ENCODE measurements at places on chromosomes 6 and 20.

DNA sequence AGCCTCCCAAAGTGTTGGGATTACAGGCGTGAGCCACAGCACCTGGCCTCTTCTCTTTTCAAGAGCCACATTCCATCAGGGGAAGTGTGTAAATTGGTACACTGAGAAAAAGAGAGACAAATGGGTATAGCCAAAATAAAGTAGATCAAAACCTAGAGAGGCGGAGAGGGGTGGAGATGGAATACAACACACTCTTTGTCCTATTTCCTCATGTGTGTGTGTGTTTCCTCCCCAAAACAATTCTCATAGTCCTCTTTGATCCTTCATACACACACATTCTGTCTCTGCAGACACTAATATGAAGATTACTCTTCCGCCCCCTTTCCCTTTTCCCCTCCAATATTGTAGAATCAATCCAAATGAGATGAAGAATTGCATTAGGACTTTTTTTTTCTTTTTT, 16.0 kb downstream of the PXT1 start:
- DNase-seq: no peak

DNA sequence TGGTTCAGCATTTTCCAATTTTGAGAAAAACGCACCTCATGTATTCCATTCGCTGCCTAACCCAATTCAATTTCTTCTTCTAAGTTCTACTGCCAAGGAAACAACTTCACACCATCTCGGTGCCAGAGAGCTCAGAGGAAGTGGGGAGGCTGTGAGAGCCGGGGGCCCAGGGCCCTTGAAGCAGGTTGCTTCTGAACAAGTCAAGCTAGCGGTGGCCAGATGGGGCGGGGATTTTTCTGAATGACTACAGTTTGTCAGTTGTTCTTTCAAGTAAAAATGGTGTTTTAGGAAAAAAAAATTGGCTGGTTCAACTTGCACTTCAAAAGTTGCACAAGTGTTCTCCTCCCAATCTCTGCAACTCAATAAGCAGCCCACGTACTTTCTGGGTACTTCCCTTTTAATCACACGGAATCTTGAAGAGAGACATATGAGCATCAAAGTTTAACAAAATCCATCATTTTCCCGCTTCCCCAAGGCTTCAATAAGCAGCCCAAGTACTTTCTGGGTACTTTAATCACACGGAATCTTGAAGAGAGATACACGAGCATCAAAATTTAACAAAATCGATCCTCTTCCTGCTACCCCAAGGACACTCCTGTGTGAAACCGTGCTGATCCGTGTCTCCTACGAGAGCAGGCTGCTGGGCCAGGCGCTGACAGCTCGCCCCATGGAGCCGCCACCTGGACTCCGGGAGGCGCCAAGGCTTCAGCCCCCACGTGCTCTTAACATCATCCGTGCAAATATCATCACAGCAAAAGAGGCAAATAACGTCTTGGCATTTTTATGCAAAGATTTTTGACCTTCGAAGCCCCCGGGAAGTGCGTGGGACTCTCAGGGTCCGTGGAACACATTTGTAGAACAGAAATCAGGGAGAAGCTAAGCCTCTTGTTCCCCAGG, 186.7 kb upstream of the PDE10A start:
- DNase-seq: no peak

GRCh38 chr6:25415701-25416100, 136.5 kb downstream of the CARMIL1 start:
- no peak for DNase-seq

DNA sequence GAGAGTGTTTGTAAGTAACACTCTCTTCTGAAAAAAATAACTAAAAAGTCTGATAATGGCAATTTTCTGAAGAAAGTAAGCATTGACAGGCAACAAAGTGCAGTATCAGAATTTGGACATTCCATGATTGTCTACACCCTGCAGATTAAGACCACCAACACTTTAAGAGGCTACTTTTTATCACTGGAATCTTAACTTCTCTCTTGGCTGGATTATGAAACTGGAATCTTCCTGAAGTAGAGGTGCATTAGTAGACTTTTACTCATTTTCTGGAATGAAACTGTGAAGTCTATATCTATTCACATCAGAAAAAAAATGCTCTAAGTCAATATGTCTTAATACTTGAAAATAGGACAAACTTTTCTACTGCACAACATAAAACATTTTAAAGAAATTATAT, 547.5 kb downstream of the COL12A1 start:
- no peak for DNase-seq

DNA sequence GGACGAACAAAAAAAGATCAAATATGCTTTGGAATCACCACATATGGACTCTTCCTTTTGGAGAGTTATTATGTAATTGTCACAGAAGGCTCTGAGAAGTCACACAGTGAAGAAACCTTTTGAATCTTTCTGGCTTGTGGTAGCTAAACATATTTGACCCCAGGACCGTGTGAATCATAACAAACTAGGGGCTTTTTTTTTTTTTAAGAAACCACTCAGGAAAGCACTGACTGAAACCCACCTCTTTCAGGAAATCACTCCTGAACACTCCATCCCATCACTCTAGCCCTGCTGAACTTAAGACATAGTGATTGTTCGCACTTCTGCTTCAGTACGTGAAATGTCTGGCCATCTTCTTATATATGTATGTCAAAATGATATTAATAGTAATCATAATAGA, 495.9 kb upstream of the ARID1B start:
- DNase-seq: no peak

GRCh38 chr6:142613981-142614380, 312.2 kb downstream of the ADGRG6 start:
- DNase-seq: no peak

DNA sequence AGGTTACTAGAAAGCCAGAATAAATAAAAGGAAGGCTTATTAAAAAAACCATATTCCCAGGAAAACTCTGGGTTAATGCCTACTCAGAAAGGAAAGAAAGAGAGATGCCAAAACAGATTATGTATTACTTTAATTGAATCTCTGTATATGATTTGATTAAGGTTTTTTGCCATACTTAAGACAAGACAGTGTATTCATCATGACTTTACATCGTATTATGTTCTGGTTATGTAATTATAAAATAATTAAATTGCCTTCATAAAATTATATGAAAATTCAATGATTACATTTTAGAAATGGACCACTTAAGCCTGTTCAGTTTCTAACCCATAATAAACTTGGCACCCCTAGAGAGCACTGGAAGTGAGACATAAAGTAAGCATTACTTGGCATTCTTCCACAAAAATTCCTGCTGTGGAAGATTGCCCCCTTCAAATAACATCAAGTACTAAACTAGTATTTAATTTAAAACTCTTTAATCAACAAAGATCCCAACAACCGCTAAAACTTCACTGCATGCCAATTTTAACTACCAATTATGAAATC, 20.8 kb upstream of the IBTK start:
- DNase-seq: no peak

GRCh38 chr6:16286151-16286522, 47.8 kb downstream of the GMPR start:
- DNase-seq: no peak

GRCh38 chr6:35079311-35080000, 61.7 kb downstream of the TCP11 start:
- DNase-seq: no peak

- no peak for DNase-seq
Observed at GRCh38 chr20:57791966-57792365, 82.2 kb upstream of the PMEPA1 start.

- DNase-seq: no peak
Observed at GRCh38 chr20:17344790-17345189, 118.0 kb downstream of the PCSK2 start.

DNA sequence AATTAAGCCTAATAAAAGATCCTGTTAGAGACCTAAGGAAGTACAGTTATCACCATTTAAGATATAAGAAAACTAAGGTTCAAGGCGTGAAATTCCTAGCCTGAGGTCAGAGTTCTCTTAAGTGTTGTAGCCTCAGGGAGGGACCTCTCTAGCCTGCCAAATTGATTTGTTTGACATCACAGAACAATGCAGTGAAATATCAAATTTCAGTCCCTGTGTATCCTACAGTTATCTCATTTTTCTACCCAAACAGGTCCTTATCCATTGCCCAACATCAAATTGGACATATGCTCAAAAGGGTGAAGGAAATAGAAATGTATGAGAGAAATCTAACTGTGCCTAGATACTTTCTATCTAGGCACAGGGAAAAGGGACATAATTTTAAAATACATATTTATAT, 63.0 kb downstream of the NCOA7 start:
- DNase-seq: no peak

DNA sequence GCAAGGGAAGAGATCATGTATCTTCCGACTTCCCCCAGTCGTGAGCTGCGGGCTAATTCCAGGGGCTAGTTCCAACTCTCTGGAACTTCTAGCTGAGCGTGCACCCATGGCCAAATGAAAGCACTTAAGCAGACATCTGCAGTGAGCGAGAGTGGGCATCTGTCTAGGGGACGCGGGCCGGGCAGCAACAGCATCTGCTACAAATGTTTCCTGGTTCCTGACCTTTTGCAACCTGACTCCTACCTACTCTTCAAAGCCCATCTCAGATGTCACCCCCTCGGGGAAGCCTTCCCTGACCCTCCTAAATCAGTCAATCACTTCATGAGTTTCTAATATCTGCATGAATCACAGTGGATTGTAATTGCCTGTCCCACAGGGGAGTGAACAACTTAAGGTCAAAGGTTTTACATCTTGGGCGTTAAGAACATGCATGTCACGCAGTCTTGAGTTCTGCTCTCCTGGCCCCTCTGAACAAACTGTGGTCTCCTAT, 141.9 kb downstream of the CEBPB start:
- no peak for DNase-seq

DNA sequence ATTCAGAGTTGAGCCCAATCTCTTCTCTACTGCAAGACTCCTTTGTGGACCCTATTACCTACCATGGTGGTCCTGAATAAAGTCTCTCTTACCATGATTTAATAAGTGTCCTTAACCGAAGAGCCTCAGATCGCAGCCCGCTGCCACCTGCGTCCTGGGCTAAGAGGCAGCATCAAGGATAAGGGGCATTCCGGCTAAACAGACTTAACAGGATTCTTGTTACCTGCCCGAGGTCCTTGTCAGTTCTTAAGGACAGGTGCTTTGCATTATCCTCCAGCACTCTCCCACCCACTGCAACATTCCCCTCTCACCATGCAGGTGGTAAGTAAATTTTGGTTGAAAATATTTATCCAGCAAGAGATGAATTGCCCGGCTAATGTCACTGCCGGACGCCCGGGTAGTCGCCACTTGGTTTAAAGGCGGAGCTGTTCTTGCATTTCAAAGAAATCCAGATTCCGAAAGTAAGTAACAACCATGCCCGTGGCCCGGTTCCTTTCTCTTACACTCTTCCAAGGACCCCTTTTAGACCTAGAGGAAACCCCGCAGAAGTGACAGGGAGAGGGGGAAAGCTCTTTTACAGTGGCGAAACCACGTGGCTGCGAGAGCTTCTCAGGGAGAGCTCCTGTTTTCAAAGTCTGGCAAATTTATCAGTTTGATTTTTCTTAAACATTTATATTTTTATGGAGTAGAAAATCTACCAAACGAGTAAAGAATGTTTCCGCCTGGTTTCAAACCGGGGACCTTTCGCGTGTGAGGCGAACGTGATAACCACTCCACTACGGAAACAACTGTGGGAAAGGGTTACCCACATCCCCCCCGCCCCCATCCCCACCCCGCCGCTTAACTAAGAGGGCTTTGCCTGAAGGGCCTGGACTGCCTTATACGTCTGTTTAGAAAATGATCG, 41.9 kb upstream of the PRSS16 start:
- DNase-seq: no peak

DNA sequence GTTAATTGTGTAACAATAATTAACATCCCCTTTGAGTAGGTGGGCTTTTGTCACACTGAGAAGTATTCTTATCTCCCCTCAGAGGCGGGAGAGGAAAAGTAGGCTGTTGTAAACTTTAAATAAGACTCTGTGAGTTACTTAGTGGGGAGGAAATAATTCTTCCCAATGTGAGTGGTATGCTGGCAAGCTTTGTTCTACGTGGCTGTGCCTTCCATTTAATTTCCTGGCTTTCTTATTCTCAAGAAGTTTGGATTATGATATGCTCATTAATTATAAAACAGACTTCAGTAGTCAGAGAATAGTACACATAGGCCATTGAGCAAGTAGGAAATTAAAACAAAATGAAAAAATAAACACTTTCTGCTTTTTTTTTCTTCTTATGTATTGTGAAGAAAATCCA, 19.1 kb downstream of the ADGRB3 start:
- no peak for DNase-seq
